Naive thymus-derived CD4-positive, alpha-beta T cell (primary cell): ENCODE measurements at places on chromosomes 4 and X. TPM values are rescaled to one million over a fixed set of nuclear protein-coding genes. Genes with fewer than 3 reads are reported as not detected.

Gene FRMPD3
- 0.05 TPM for total RNA-seq

Gene PAGE2
- not detected in 2 replicates for total RNA-seq

Gene ITGB1BP2
- 2.4 TPM for total RNA-seq

Gene TEX13B
- total RNA-seq, result not detected in 2 replicates

Gene MGAT4D
- not detected for total RNA-seq

GRCh38 chrX:153214934-153215333, 35.9 kb downstream of the MAGEA1 start:
- DNase-seq, result no peak

- no peak for DNase-seq
Measured at GRCh38 chrX:40057405-40057804, 40.4 kb downstream of the BCOR start.

DNA sequence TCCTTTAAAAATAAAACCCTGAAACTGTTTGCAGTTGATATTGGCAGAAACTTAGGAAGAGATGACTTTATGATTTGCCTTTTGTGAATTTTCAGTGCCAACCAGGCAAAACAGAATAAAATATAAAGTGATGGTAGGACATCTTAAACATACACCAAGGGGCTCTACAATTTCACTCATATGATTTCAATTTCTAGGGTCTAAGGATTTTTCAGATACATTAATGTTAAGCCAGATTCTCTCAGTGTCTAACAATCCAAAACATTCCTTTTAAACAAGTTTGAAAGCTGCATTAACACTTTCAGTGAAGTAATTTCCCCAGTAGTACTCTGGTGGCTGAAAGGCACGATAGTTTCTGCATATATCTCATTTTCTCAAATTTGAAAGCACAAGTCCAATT, 1262.0 kb upstream of the ADGRL3 start:
- no peak for DNase-seq
